ENCODE measurements at places on chromosomes 1 and 21. TPM values are rescaled to one million over a fixed set of nuclear protein-coding genes. Genes with fewer than 3 reads are reported as not detected.

DNA sequence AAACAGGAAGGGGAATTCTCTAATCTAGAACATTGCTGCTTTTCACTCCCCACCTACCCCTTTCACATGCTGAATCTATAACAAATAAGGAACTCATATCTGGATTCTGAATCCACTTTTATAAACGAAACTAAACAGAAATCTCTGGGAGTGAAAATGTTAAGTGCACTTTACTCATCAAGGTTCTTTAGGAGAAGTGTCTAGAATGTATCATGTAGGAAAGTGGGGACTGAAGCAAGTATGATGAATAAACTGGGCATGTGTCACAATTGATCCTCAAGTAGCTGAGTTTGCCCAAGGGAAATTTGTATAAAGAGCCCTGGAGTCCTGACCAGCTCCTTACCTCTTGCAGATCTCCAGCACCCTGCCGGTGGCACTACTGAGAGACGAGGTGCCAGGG lies 19.8 kb downstream of the AVPR1B start:
- no peak overlapping the region for H3K27ac ChIP-seq
- no peaks in the 10 kb centered on the region for H3K4me1 ChIP-seq
- H3K36me3 ChIP-seq = no peaks in the 10 kb centered on the region
- no peak overlapping the region for H3K4me3 ChIP-seq
- peaks cover 20% of the 10 kb centered on the region for H3K27me3 ChIP-seq

- no peak overlapping the region for H3K4me3 ChIP-seq
- 0 out of 2 replicates have a peak, but pooled peaks cover 7% of the 10 kb centered on the region for H3K27me3 ChIP-seq
- DNase-seq = no peak
- no peaks in the 10 kb centered on the region for H3K36me3 ChIP-seq
- H3K4me1 ChIP-seq = no peaks in the 10 kb centered on the region
Measured at GRCh38 chr1:84884671-84885389, 8.2 kb downstream of the LPAR3 start.

REN gene
- total RNA-seq = not detected

DNA sequence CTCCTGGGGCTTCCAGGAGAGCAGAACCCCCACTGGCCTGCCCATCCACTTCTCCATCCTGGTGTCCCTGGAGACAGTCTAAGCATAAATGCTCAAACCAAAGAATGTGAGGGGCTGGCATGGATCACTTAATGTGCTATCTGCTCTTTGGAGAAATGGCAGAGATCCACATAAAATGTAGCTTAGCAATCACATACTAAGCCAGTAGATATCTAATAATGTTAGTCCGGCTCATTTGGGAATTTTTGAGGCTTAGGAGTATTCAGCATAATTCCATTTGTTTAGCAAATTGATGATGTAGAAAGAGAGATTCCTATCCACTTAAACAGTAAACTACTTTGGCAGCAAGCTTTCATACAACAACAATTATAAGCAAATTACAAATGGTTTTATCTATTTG lies 90.7 kb downstream of the TENT5C start:
- H3K27ac ChIP-seq = peak overlapping the region; percentile 90
- H3K27me3 ChIP-seq = no peaks in the 10 kb centered on the region
- DNase-seq = no peak
- H3K4me3 ChIP-seq = no peak overlapping the region
- peaks cover 19% of the 10 kb centered on the region for H3K4me1 ChIP-seq

DNA sequence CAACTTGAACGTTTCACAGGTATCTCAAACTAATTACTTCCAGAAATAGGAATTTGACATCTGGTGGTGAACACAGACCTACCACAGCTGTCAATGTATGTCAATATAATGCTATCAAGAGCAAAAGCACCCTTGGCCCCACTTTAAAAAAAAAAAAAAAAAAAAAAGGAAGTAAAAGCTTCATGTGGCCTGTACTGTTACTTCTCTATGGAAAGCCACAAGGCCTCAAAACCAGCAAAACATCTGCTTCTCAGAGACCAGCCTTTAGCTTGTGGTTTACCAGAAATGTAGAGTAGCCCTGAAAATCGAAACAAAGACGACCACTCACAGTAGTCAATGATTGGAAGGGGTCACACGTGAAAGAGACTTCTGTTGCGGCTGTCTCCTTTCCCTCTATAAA lies 109.6 kb downstream of the SLC45A1 start:
- H3K27me3 ChIP-seq = no peaks in the 10 kb centered on the region
- no peak overlapping the region for H3K27ac ChIP-seq
- peaks cover 3% of the 10 kb centered on the region for H3K36me3 ChIP-seq
- H3K4me3 ChIP-seq = no peak overlapping the region
- no peak for DNase-seq
- H3K4me1 ChIP-seq = peaks cover 10% of the 10 kb centered on the region

OR2L3 gene
- total RNA-seq = not detected

PTPN22 gene
- 1.5 TPM for total RNA-seq

- no peaks in the 10 kb centered on the region for H3K27me3 ChIP-seq
- no peak for DNase-seq
- no peak overlapping the region for H3K27ac ChIP-seq
- H3K4me3 ChIP-seq = no peak overlapping the region
- peaks cover 4% of the 10 kb centered on the region for H3K4me1 ChIP-seq
Measured at GRCh38 chr1:238487931-238488330, 597.2 kb upstream of the ZP4 start.

GRCh38 chr1:46062651-46063319 lies 69.6 kb downstream of the PIK3R3 start:
- H3K4me3 ChIP-seq = no peak overlapping the region
- peaks cover 17% of the 10 kb centered on the region for H3K36me3 ChIP-seq
- no peaks in the 10 kb centered on the region for H3K27me3 ChIP-seq
- H3K27ac ChIP-seq = no peak overlapping the region
- no peaks in the 10 kb centered on the region for H3K4me1 ChIP-seq

GRCh38 chr1:234776256-234776875 lies 166.4 kb upstream of the IRF2BP2 start:
- DNase-seq = no peak
- H3K27me3 ChIP-seq = no peaks in the 10 kb centered on the region
- H3K4me1 ChIP-seq = peaks cover 14% of the 10 kb centered on the region
- no peaks in the 10 kb centered on the region for H3K36me3 ChIP-seq

Data from SJSA1 (cell line).